ENCODE measurements at places on chromosomes 5 and 9.

DNA sequence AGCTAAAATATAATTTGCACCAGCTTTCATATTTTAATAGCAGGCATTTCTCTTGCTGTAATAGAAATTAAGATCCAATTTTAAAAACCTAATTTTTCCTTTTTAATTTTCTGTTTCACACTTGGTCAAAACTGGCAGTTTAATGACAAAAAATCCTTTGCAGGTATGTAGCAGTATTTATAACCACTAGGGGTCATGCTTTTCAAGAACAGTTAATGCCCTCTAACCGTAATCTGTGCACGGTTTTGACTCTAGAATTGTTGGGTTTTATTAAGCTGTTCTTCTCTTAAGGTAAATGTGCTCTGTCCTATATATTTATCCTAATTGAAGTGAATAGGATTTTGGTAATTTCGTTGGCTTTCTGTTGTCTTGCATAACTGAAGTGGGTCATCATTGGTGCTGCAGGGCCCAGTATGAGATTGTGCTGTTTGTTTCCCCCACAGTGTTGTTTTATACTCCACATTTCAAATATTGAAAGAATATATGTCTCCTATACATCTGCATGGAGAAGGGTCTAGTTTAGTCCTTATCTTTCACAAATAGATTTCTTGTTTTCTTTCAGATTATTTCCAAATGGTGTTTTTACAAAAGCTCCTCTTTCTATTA, 107.4 kb downstream of the SCAMP1 start:
- peak; percentile 26 for DNase-seq

- DNase-seq = no peak
These were observed 154.4 kb upstream of the ERCC6L2 start for GRCh38 chr9:95721061-95721531.

- DNase-seq = no peak
These were observed 9.5 kb upstream of the CDO1 start for GRCh38 chr5:115825948-115826347.

- DNase-seq = no peak
These were observed 117.1 kb upstream of the RASA1 start for GRCh38 chr5:87150630-87151029.
